ENCODE measurements at places on chromosomes 7 and 10.

DNA sequence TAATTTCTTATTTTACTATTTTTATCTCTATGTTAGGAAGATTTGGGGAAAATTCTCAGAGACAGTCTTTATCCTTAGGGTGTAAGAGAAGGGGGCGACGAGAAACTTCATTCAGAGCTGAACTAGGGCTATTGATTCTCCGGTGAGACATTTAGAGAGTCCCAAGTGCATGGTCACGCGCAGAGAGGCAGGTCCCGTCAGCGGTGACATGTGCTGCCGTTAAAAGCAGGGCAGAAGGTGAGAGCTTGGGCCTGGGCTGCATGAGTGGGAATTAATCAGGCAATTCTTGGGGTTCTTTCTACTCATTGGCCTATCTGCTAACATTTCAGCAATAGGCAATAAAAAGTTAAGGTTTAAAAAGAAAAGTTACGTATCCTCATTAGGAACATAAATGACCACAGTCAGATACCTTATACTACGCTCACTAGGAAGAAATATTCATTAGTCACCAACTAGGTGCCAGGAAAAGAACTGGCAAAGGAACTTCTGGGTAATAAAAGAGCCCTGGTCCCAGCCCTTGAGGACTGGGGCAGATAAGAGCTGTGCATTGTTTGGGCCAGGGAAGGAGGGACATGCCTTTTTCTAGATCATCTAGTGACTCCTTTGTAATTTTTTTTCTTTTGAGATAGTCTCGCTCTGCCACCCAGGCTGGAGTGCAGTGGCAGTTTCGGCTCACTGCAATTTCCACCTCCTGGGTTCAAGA, 21.2 kb downstream of the PRKCQ start:
- DNase-seq: no peak

DNA sequence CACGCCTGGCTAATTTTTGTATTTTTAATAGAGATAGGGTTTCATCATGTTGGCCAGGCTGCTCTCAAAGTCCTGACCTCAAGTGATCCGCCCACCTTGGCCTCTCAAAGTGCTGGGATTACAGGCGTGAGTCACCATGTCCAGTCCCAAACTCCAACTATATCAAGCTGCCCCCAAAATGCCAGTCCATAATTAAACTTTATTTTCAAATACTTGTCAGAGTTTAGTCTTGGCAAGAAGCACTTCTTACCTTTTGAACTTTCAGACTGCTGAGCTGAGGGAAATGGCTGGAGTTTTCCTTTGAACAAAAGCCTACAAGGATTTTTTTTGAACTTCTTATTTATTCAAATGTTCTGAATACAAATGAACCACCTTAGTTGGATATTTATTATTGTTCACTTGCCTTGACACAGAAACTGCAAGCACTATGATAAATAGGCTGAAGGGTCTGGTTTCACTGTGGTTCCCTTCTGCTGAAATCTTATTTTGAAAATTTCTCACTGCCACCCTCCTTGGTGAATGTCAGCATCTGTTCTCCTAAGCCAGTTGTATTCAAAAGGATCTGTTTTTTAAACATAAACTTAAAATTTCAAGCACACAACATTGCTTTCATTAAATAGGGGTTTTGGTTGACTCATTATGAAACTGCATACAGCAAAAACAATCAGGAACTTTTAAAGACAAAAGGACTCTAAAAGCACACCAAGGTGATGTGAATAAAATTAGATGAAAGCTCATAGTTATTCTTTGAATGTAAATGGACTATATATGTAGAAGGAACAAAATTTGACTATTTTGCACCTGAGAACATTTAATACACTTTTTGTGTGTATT, 101.7 kb upstream of the SLC26A5 start:
- no peak for DNase-seq

DNA sequence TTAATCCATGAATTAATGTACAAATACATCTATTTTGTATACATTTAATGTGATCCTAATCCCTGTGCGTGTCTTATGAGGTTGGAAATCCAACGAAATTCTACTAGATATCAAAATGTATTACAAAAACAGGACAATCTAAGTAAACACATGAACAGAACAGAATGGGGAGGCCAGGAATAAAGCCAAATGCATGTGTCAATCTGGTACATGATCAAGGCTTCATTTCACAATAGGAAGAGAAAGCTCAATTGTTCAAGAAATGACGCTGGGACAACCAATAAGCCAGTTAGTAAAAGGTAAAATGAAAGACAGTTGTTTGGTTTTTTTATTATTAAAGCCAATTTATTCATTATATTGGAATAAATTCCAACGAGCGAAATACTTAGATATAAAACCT, 83.0 kb downstream of the COL13A1 start:
- DNase-seq: no peak

- no peak for DNase-seq
Measured at GRCh38 chr10:64316833-64317232, 795.6 kb downstream of the REEP3 start.

DNA sequence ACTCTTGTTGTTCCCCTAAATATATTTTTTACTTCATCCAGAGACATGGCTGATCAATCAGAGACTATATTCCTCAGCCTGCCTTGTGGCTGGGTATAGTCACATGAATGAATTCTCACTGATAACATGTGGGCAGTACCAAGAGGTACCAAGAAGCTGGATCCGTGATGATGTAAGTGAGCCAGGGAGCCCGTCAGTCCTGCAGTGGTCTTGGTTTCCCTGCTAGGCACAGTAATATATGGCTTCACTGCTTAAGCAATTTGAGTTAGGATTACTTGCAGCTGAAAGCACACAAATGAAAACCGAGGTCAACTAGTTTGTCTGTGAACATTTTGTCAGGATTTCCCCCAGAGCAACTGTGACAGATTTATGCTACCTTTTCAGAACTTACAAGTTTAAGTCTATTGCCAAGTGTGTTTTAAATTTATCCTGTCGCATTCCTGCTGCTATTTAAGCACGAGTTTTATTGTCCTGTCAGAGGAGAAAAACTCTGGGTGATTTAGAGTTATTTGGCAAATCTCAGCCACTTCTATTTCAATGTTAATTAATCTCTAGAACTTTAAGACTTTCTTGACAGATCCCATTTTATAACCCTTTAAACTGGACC, 381.8 kb downstream of the PHF14 start:
- no peak for DNase-seq

- peak; percentile 93 for DNase-seq
Measured at GRCh38 chr10:132464256-132465192, 67.5 kb downstream of the PWWP2B start.

GRCh38 chr10:43671659-43672531, 23.2 kb upstream of the ZNF32 start:
- peak; percentile 55 for DNase-seq

DNA sequence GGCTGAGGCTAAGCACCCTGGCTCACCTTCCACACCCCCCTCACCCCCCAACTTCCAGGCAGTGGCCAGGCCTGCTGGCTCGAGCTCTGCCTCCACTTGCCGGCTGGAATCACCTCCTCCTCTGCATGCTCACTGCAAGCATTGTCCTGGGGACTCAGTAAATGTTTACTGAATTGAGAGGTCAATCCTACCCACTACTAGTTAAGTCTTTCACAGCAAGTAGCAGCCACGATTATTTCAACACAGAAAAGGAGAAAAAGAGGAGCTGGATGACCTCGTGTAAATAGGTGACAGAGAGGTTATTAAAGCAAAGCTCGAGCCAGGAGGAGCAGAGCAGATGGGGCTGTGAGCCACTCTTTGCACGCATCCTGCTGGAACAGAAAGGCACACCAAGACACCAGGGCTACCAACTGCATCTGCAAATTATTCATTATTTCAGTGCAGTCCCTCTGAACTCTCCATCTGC, 32.1 kb downstream of the HIPK2 start:
- no peak for DNase-seq

GRCh38 chr10:96513305-96513697, 425 bp downstream of the TLL2 start:
- no peak for DNase-seq

DNA sequence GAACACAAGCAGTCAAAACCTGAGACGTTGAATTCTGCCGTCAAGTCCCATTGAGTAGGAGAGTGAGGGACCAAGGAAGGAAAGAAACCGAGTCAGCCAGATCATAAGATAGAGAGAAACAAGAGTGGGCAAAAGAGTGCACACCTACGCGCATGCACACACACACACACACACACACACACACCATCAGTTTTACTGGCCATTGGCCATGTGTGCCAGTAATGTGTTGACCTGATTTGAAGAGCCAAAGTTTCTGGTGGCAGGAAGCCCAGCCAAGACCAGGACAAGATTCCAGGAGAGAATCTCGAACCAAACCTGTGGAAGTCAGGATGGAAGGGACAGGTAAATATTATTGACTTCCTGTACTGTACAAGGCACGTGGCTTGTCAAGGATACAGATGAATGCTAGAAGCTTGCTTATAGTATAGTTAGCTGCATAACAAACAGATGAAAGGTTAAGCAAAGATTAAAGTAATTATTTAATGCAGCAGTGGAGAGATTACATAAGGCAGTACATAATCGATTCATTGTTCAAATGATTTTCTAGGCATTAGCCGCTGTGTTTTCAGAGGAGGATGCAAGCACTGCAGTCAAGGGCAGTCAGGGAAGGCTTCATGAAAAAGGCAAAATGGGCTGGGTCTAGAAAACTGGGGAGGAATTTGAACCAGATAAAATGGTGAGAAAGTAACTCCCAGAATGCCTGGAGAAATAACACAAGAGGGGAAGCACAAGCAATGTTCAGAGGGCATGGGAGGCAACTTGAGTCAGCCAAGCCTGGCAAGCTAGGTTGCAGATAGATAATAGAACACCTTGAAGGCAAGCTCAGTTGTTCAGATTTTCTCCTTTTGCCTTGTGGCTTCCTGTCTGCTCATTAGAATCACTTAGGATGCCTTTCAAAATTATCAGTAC, 2.7 kb upstream of the HYCC1 start:
- DNase-seq: no peak

DNA sequence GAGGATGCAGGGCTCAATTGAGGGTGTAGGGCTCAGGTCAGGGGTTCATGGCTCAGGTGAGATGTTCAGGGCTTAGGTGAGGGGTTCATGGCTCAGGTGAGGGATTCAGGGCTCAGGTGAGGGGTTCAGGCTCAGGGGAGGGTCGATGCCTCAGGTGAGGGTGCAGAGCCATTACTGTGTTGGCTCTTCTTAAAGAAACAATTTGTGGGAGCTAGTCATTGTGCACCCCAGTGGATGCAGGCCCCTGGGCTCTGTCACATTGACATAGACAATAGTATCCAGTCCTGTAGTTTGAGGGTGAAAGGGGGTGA, 86.7 kb downstream of the ADCY1 start:
- DNase-seq: no peak

DNA sequence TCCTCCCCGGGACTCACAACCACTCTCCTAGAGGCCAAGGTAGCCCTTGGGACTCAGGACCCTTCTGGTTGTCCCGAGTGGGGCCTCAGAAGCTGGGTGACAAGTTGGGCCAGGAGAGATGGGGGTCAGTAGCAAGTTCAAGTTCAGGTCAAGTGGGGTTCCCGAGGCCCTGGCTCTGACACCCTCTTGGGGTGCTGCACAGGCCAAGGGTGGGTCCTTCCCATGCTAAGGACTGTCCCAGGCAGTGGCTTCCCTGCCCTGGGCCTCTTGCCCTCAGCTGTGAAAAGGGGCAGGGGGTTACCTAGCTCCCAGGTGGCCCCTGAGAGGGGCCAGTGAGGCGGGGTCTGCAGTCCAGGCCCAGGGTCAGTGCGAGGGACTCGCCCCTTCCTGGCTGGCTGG, 115.4 kb upstream of the TNRC18 start:
- DNase-seq: no peak

DNA sequence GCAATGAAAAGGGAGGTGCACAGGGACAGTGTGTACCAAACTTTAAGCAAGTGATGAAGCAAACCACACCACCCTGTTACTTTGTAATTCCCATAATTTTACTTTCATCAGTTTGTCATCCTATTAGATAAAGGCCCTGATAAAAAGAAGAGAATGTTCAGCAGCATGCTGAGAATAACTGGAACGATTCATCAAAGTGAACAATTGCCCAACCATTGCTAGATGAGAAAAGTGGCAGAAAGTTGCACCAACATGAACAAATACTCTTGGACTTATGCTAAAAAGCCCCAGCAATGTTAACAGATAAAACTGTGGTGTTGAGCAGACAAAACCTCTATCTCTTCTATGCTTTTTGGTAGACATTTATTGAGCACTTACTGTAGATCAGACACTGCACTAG, 75.5 kb upstream of the PCGF5 start:
- DNase-seq: no peak

GRCh38 chr7:19362099-19362498, 216.9 kb upstream of the FERD3L start:
- DNase-seq: no peak

DNA sequence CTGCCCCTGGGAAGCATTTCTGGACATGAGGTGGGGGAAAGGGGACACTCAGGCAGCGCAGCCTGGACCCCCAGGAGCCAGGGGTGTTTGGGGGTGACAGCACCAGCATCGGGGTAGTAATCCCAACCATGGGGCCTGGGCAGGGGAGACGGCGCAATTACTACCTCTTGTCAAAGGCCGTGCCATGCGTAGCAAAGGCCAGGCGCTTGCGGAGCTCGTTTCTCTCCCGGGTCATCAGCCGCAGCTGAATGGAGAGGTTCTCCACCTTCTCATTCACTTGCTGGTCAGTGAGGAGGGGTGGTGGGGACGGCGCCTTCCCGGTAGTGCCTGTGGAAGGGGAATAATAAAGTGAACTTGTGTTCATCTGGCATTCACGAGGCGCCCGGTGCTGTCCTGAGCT, 70.0 kb downstream of the DLG5 start:
- DNase-seq: no peak

GRCh38 chr10:24683554-24683953, 40.1 kb downstream of the ARHGAP21 start:
- no peak for DNase-seq

DNA sequence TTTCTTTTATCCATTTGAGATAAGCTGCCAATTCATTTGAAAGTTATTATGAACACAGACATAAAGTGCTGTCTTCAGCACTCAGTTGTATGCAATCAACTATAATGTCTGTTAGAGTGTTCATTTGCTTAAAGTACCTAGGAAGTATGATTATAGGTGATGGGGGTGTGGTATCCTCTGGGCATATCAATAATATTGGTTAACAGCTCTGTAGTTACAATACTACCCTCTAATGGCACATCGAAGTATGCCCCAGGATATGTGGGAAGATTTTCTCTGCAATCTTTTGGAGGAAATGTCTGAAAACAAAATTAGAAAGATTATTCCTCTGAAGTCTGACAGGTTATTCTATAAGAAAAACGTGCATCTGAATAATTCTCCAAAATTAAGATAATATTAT, 429.7 kb downstream of the ARL4A start:
- DNase-seq: no peak
